ENCODE measurements at places on chromosomes 12 and 14. TPM values are rescaled to one million over a fixed set of nuclear protein-coding genes. Genes with fewer than 3 reads are reported as not detected.

ARL1 gene
- total RNA-seq, result 111 TPM

DUSP16 gene
- total RNA-seq, result 6.6 TPM

FOXG1 gene
- total RNA-seq, result not detected

PGF gene
- total RNA-seq, result 15.2 TPM

MAPKAPK5 gene
- total RNA-seq, result 27.4 TPM

TAS2R13 gene
- 0.92 TPM for total RNA-seq

MYF6 gene
- total RNA-seq, result not detected

BCAT1 gene
- 138 TPM for total RNA-seq

SLCO1B3 gene
- total RNA-seq, result not detected

FLRT2 gene
- total RNA-seq, result 2.8 TPM

OR6C2 gene
- not detected for total RNA-seq

ARHGAP9 gene
- total RNA-seq, result not detected

TBX5 gene
- not detected for total RNA-seq

ANKRD52 gene
- 16.8 TPM for total RNA-seq

TROAP gene
- 10.6 TPM for total RNA-seq

EML5 gene
- total RNA-seq, result under 0.01 TPM

TMEM19 gene
- total RNA-seq, result 62.4 TPM

HCFC2 gene
- 29.3 TPM for total RNA-seq

POTEM gene
- total RNA-seq, result not detected

SLC17A8 gene
- total RNA-seq, result not detected

KCNA5 gene
- not detected for total RNA-seq

RIMBP2 gene
- not detected for total RNA-seq

DEPDC4 gene
- total RNA-seq, result 0.75 TPM

KRT73 gene
- total RNA-seq, result not detected

OTX2 gene
- total RNA-seq, result not detected

HNF1A gene
- not detected for total RNA-seq

TSPAN19 gene
- not detected for total RNA-seq

CCDC175 gene
- total RNA-seq, result not detected

TUBA1B gene
- 2,204 TPM for total RNA-seq

WNT1 gene
- total RNA-seq, result not detected

TMEM229B gene
- total RNA-seq, result 1.2 TPM

TARBP2 gene
- 47.0 TPM for total RNA-seq

B3GNT4 gene
- total RNA-seq, result 0.19 TPM

DNAI7 gene
- total RNA-seq, result 0.37 TPM
